ENCODE measurements at places on chromosomes 11 and 22. TPM values are rescaled to one million over a fixed set of nuclear protein-coding genes. Genes with fewer than 3 reads are reported as not detected.

GRCh38 chr22:48827268-48827846 is 1000.3 kb downstream of the BRD1 start:
- DNase-seq: no peak

DNA sequence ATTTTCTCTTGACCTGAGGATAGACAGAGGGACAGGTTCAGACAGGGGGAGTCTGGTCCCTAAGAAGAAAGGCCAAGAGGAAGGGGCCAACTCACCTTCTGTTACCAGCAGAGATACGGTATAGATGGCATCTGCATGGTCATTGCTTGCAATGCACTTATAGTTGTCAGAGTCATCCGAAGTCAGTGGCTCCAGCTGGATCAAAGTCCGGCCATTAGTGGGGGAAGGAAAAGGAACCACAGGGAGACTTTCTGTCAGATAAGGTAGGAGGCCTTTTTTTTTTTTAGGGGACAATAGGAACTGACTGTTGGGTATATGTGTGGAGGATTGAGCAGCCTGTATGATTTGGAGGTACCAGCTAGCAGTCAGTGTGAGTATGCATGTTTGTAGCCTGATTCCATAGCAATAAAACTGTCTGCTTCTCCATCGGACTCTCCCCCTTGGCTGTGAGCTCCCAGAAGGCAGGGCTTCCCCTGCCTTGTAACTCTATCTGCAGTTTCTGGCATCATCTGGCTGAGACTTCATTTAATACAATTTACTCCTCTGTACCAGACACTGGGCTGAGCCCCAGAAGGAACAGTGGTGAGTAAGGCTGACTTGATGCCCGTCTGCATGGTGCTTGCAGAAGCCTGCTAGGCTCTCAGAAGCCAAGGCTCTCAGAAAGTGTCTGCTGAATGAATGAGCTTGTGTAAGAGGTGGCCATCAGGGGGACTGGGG is 5.7 kb downstream of the IGSF22 start:
- DNase-seq: no peak

DNA sequence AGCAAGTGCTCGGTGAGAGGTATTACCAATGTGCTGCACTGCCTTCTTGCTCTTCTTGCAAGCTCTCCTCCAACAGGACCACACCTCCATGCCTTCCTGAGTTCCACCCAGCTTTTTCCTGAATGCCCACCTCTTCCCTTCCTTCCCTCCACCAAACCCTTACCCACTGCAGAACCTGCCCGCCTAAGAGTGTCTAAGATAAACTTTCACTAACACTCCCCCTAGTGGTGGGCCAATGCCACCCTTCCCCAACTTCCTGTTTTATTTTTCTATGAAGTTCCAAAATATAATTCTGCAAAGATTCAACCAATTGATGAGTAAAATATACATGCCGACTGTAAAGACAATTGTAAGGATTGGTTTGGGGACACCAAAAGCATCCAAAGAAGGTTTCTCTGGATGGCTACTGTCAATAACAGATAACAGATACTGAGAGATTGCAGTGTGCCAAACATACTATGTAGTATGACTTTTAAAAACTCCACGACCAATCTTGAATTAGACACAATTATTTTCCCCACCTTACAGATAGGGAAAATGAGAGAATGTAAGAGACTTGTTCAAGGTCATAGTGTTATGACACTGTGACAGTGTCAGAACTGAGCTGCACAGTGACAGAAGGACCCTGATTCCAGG is 38.6 kb upstream of the BMAL1 start:
- no peak for DNase-seq

- no peak for DNase-seq
Measured at GRCh38 chr22:50640857-50641647, 13.1 kb upstream of the ARSA start.

- no peak for DNase-seq
Measured at GRCh38 chr11:68939583-68940555, 36.2 kb downstream of the IGHMBP2 start.

DNA sequence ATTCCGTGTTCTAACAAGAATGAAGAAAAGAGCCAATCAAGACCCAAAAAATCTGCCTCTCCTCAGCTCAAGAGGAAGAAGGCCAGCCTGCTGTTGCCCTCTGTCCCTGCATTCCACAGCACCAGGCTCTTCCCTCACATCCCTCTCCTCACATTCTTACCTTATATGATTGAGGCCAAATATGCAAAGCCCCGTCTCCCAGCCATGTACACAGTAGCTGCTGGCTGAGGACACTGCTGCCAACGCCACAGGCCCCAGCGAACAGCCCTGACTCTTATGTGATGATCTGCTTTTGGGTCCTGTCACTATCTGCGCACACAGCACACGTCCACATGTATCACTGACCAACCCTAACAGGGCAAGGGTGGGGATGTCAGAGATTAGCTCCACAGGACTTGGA is 60.2 kb downstream of the MICAL3 start:
- DNase-seq: no peak

- peak; percentile 1 for DNase-seq
Measured at GRCh38 chr11:93740031-93740729, 1.1 kb downstream of the TAF1D start.

- DNase-seq: no peak
Measured at GRCh38 chr11:72701466-72701865, 27.2 kb upstream of the PDE2A start.

- DNase-seq: no peak
Measured at GRCh38 chr11:62918531-62918930, 2.6 kb downstream of the CHRM1 start.

DNA sequence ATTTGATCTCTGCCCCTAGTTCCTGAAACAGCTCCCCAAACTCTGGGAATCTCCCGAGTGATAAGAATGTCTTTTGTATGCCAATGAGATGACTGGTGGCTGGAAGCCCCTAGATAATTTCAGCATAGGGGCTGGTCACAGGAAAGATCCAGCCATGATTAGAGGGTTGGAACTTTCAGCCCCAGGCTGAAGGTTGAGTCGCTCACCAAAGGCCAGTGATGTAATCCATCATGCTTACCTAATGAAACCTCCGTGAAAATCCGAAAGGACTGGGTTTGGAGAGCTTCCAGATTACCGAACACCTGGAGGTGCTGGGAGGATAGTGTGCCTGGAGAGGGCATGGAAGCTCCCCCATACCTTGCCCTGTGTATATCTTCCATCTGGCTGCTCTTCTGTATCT is 26.0 kb downstream of the LRRC32 start:
- DNase-seq: no peak

- DNase-seq: peak; percentile 38
Measured at GRCh38 chr11:68855205-68855981, 13.7 kb upstream of the CPT1A start.

DNA sequence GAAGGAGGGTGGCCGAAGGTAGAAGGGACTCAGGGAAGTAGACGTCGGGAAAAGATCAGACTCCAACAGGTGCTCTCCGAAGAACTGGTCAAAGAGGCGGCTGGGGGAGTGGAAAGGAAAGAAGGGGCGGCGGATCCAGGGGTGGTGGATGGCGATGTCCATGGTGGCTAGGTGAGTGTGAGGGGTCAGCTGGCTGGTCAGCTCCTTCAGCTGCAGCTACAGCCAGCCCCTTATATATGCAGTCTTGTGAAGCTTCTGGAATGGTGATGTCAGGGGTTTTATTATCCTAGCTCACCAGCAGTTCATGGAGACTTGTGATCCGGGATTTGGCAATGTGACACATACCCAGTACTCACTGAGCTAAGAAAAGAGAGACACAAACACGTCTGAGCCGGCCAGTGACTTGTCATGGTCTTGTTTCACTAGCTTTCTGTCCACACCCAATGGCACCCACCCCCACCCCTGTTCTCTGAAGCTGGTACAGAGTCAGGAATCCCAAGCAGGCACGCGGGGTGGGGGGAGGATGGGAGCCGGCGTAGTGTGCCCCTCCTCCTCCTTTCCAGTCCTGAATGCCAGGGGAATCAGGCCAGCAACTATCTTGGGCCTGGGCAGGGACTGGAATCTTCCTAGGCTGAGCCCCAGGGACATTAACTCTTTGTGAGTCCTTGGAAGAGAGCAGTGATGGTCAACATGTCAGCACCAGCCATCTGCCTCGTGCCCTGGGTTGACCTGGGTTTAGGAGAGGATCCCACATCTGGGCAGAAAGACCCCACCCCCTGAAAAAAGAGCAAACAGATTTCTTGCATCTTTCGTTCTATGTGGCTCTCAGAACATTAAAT is at the start of gene CRYAB:
Gene CRYAB, minus strand, starts transcription at position 208 of the 839 bp plus-strand sequence. Its CDS starts 46 bp downstream, at position 162.
- peak; percentile 84 for DNase-seq

DNA sequence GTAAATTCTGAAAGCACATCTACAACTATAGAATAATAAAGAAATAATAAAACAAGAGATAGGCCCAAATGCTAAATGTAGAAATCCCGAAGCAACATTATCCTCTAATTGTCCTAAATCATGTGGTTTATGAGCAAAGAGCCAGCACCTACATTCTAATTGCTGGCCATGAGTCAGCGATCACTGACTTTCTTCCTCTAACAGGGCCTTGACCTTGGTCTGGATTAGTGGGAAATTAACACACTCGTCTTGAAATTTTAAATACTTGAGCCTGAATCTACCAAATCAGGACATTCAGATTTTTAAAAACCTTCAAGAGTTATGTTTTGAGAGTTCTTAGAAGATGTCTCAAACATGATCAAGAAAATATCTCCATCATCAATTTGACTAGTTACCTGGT is 727.6 kb downstream of the METTL15 start:
- no peak for DNase-seq

- no peak for DNase-seq
Measured at GRCh38 chr11:44002191-44003093, 45.3 kb upstream of the ACCSL start.

DNA sequence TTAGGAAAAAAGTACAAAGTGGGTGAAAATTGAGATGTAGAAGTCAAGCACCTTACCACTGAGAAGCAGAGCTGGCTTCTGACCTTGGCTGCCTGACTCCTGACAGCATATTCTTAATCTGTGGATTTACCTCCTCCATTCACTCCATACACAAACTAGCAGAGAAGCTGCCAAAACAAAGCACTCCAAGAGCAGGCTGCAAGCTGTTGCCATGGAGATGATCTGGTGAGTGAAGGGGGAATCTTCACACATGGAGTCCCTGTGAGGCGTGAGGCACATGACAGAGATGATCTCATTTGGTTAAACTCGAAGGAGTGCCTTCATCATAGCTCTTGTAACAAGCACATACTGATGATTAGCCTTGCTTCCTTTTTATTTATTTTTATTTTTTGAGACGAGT is 16.1 kb downstream of the COMMD9 start:
- DNase-seq: no peak

DNA sequence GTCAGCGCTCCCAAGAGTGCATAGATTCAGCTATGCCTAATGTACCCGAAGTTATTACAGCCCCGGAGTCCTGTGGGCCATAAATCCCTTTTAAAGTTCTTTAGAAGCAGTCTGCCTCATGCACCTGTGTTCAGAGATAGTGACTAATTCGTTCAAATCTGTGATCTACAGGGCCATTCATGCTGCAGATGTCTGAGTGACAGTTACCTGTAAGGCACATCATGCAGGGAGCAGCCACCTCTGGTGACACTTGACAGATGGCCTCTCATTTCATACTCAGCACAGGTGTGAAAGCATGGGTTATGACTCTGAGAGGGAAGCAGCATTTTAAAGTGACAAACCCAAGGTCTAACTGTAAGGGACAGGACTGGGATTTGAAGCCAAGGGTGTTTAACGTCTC is 2.4 kb upstream of the E2F8 start:
- no peak for DNase-seq

- no peak for DNase-seq
Measured at GRCh38 chr11:134675983-134676382, 263.9 kb upstream of the B3GAT1 start.

GRCh38 chr11:130160498-130161155 is 1.0 kb downstream of the ST14 start:
- no peak for DNase-seq

GRCh38 chr22:35514366-35514765 is 26.3 kb upstream of the RASD2 start:
- no peak for DNase-seq

The OR5P2 gene
- 0.19 TPM for polyA plus RNA-seq

The TBX10 gene
- polyA plus RNA-seq: not detected

The PLAAT2 gene
- 0.25 TPM for polyA plus RNA-seq

The MDK gene
- 154 TPM for polyA plus RNA-seq

The OR4D10 gene
- not detected for polyA plus RNA-seq

Measured in muscle of arm (tissue), 14 donors.